ENCODE measurements at places on chromosomes 1 and 21.

DNA sequence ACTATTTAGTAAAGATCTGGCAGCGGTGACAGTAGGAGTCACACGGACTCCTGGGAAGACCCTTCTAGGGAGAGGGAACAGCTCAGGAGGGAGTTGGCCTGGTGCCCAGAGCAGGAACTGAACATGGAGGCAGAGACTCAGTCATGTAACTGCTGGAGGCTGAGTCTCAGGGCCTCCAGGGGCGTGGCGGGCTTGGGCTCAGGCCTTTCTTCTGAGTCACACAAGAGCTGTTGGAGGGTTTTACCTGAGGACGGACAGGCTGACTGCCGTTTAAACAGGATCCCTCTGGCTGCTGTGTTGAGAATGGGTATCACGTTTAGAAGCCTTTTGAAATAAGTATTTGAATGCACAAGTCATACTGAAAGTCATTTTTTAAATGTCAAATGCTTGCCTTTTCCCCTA, 7.2 kb upstream of the ETS2 start:
- DNase-seq: no peak

DNA sequence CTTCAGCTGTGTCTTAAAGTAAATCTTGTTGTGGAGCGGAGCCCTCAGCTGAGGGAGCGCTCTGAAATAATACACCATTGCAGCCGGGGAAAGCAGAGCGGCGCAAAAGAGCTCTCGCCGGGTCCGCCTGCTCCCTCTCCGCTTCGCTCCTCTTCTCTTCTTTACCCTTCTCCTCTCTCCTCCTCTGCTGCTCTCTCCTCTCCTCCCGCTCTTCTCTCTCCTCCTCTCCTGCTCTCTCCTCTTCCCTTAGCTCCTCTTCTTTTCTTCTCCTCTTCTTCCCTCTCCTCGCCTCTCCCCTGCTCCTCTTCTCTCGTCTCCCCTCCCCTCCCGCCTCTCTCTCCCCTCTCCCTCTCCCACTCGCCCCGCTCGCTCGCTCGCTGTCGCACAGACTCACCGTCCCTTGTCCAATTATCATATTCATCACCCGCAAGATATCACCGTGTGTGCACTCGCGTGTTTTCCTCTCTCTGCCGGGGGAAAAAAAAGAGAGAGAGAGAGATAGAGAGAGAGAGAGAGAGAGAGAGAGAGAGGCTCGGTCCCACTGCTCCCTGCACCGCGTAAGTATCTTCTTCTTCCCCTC, at the start of gene PROX1:
PROX1 (plus strand) TSS at position 47 of the 580 bp plus-strand sequence. CDS start 8,563 bp downstream, outside the sequence.
- DNase-seq: no peak

GRCh38 chr1:170537798-170538503, 6.0 kb downstream of the GORAB start:
- DNase-seq: no peak

DNA sequence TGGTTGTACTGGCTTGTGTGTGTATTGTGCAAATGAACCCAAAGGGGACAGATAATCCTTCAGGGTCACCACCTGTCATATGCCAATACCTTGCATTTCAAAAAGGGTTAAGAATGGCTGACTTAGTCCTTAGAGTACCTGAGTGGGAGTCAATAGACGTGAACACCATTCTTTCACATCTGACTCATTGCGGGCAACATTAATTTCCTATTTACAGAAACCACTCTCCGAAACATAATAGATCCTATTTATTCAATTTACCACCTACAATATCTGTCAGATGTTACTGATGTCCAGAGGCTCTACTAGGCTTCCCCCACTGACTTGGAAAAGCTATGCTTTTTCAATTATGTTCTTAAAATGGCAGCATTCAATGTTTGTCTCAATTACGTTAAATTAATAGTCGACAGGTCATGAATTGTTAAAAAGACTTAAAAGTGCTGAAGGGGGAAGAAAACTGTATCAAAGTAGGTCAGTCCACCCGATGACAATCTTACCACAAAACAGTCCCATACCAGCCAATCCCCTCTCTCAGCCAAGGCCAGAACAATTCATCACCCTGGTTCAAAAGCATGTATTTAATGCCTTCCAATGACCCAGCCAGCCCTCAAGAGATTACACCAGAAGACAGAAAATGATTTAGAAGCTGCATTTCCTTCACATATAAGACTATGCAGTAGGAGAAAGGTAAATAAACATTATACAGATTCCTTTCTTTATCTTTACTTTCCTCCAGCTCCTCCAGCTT, 48.6 kb upstream of the PLA2G2C start:
- DNase-seq: no peak

DNA sequence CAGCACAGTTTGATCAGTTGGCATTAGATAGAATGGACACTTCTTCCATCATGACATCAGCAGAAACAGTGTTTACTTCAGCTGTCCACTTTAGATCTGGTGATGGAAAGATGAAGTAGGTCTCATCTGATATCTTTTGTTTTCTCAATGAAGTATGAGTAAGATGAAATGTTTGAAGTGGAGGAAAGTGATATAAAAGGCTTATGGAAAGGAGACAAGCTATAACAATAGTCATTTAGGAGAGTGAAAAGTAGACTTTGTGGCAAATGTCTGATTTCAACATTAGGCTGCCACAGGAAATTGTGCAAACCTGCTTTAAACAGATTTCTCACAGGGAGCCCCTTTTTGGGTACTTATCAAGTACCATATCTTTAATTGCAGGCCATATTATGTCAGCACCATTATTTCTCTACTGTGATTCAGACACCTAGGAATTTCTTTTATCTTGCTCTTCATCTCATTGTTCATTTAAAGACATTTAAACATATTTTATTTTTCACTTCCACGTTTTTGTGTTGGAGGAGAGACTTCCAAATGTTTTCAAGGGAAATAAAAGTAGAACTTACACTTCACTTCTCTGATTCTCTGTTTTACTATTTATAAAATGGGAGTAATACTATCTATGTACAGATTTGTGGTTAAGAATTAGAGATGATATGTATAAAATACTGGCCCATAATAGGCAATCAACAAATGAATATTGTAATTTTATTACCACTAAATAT, 18.1 kb downstream of the PDC start:
- DNase-seq: no peak

DNA sequence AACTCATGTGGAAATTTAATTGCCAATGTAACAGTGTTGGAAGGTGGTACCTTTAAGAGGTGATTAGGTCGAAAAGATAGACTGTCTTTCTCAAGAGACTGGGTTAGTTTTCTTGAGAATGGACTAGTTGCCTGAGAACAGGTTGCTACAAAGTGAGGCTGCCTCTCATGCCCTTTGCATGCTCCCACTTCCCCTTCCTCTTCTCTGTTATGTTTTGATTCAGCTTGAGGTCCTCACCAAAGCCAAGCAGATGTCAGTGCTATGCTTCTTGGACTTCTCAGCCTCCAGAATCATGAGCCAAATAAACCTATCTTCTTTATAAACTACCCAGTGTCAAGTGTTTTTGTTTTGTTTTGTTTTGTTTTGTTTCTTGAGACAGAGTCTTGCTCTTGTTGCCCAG, 187.0 kb upstream of the RUNX1 start:
- DNase-seq: no peak

DNA sequence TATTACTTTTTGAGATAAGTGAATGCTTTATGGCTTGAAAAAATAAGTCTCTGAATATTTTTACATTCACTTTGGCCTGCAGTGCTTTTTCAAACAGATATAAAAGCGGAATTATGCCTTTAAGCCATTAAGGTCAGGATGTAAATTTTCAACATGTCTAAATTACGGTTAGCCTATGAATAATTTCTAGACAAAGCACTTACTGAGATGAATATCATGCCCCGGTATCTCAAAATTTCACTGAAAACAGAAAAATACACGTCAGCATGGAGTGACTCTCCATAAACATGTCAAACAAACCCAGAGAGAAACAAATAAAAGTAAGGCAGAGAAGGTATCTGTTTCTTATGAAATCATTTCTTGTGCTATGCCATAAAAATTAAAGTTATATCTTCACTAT, 853.9 kb downstream of the KCNT2 start:
- DNase-seq: no peak

GRCh38 chr1:4210043-4210442, 310.0 kb upstream of the C1orf174 start:
- DNase-seq: no peak

GRCh38 chr1:244820131-244820530, 15.3 kb upstream of the COX20 start:
- no peak for DNase-seq

- no peak for DNase-seq
These were observed 37.2 kb upstream of the BCAS2 start for GRCh38 chr1:114618606-114619005.

DNA sequence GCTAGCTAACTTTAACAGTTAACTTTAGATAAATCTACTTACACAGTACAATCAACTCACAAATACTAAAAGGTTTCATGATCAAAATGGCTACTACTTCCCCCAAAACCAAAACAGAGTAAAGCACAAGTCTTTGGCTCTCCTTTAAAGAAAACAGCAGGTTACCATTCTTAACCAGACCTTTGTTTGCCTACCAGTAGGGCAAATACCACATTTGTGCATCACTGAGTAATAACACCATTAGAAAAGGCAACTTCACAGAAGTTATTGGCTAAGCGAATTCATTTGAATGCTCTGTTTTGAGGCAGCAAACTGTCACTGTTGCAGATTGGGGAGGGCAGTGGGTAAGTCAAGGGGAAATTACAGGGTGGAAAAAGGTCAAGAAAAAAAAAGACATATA, 17.3 kb upstream of the SERPINC1 start:
- no peak for DNase-seq

DNA sequence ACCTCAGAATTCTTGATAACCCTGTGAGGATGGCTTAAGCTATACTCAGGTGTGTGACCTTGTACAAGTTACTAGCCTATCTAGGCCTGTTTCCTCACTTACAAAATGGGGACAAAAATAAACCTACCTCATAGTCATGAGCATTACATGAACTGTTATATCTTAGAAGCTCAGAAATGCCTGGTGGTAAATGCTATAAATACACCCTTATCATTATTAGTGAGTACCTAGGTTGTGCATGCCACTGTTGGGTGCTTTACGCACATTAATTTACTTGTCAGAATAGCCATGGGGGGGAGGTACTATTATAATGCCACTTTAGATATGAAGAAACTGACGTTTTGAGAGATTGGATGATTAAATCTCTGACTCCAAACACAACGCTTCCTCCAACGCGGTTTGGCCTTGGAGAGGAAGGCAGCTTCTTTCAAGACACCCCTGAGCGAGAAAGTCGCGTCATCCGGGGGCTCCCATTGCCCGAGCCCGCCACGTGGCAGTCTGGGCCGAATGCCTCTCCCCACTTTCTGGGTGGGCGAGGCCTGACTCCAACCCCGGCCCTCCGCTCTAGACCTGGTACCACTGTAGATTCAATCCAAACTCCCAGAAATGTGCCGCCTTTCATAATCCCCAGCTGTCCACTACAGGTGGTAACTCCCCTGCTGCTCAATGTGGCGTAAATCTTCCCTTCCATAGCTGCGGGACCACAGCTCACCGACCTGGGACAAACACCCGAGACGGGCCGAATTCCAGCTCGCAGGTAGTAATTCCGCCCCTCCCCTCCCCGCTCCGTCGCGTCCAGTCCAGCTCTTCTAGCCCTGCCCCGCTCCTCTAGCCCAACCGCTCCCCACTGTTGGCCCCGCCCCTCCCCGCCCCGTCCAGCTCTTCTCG, 771 bp upstream of the RAD54L start:
- peak; percentile 42 for DNase-seq

- DNase-seq: no peak
These were observed 2.8 kb upstream of the STMN1 start for GRCh38 chr1:25909040-25909439.

DNA sequence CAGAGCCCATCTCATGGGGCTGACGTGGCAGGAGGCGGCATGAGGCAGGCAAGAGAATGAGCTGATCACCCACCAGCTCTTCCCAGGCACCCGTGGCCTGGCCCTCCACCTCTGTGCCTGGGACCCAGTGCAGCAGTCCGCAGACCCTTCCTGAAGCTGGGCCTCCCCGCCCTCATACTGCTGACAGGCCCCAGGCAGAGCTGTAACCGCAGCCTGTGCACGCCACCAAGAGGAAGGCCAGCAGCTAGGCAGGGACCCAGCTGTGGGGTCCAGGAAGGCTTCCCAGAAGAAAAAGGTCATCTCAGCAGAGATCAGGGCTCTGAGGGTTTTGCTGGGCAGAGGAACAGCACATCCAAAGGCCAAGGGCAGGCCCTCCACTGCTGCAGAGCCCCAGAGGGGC, 9.8 kb upstream of the MTFR1L start:
- no peak for DNase-seq

DNA sequence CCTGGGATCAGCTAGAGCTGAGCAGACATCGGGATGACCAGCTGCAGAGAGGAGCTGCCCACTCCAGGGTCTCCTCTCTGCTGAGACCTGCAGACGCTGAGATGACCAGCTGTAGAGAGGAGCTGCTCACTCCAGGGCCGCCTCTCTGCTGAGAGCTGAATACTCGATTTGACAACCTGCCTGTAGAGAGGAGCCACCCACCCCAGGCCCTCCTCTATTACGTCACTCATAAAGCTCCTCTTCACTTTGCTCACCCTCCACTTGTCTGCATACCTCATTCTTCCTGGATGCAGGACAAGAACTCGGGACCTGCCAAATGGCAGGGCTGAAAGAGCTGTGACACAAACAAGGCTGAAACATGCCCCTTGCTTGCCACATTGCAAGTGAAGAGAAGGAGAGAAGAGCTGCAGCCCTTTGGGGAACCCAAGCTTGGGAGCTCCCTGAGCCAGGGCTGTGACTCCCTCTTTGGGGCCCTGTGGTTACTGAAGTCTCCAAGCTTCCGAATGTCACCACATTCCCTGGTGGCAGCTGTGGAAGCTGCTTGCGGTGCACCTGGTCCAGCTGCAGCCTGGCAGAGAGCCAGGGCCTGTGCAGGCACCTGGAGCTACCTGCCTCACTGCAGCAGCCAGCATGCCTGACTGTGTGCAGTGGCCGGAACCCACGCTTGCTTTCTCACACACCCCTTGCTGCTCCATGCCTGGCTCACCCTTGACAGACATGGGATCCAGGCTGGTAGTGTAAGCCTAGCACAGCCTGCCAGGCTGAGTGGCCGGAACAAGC, 59.6 kb downstream of the CC2D1B start:
- DNase-seq: no peak

GRCh38 chr1:110390692-110391245, at the start of gene SLC16A4:
SLC16A4 (minus strand) TSS chr1:110391026; CDS start chr1:110389323, 1,703 bp downstream.
- DNase-seq: no peak

DNA sequence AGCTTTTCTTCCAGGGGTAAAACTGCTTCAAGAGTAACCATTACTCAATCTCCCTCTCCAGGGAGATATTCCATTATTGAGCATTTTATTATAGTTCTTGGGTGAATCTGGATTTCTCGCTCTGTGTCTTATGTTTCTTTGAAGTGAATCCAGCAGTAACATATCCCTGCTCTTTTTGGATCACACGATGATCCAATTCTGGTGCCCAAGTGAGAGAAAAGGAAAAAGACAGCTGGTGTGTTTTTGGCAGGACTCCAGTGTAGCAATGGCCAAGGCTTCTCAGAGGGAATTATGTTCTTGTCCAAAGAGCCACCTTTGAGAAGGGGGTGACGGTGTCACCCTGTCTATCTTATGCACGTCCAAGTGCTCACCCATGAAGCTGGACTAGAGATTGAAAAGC, 140.3 kb upstream of the ERRFI1 start:
- DNase-seq: no peak

- DNase-seq: no peak
These were observed 918.2 kb upstream of the ADGRL2 start for GRCh38 chr1:80882553-80882952.

Data from stimulated activated CD8-positive, alpha-beta memory T cell treated with anti-CD3 and anti-CD28 coated beads, Interleukin-4, amount 100 ng/mL, for 4 hours (primary cell).